ENCODE measurements at places on chromosomes 13 and 19.

GRCh38 chr19:8938576-8938975, 71.6 kb downstream of the MUC16 start:
- DNase-seq: no peak

DNA sequence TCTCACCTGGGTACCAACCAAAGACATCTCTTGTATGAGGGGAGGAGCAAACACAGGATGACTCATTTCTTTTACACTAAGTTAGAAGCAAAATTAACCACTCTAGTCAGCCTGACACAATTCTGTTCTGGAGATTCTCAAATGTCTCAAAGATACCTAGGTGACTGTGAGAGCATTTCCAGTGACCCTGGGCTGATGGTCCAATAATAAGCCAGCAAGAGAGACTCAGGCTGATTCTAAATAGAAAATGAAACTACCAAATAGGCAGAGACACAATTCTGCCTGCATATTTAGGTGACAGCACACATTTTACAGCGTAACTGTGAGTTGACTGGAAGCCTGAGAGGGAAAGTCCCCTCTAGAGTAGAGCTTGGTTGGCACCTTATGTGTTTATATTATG, 16.3 kb downstream of the ZNF91 start:
- no peak for DNase-seq

- no peak for DNase-seq
Measured at GRCh38 chr19:7980168-7980567, 25.3 kb downstream of the ELAVL1 start.

GRCh38 chr19:40571005-40571318, 5.7 kb upstream of the SHKBP1 start:
- DNase-seq: no peak

DNA sequence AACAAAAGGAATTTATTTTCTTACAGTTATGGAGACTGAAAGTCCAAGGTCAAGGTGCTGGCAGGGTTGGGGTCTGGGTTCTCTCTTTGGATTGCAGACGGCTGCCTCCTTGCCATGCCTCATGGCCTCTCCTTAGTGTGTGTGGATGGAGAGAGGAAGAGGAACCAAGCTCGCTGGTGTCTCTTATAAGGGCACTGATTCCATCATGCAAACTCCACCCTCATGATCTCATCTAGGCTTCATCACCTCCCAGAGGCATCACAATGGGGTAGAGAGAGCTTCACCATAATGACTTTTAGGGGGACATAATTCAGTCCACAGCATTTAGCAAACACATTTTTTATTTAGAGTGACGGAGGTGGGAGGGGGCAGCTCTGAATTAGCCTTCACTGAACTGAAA, 104.9 kb upstream of the ABCC4 start:
- DNase-seq: no peak

DNA sequence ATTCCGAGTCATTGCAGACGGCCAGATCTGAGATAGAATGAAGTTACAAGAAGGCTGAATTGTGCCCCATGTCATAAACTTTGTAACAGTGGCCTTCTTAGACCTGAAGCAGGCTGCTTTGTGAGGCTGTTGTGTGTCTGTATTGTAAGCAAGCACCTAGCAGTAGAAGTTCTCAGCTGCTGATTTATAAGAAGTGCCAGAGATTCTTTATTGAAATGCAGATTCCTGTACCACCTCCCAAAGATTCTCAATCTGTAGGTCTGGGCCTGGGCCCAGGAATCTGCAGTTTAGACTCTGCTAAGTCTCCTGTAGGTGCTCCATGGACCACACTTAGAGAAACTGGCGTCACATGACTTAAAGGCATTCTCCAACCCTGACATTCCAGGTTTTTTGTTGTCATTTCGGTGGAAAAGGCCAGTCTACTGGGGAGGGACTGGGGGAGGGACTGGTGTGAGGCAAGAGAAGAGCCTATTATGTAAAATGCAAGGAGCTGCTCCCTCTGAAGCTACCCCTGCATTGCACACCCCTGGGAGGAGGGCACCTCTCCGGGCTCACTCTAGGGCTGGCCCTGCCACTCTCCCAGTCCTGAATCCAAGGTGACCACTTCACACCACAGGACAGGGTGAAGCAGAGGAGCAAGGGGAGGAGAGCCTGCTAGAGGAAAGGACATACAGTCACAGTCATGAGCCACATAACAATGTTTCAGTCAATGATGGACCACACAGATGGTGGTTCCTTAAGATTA, 769 bp upstream of the TMEM272 start:
- no peak for DNase-seq

GRCh38 chr19:7429638-7430282, 59.1 kb downstream of the PEX11G start:
- DNase-seq: no peak

- DNase-seq: no peak
Measured at GRCh38 chr19:19113040-19113626, 25.1 kb downstream of the TMEM161A start.

- no peak for DNase-seq
Measured at GRCh38 chr13:53167561-53167960, 138.9 kb downstream of the OLFM4 start.

GRCh38 chr13:97125810-97126738, 96.1 kb upstream of the MBNL2 start:
- DNase-seq: no peak

DNA sequence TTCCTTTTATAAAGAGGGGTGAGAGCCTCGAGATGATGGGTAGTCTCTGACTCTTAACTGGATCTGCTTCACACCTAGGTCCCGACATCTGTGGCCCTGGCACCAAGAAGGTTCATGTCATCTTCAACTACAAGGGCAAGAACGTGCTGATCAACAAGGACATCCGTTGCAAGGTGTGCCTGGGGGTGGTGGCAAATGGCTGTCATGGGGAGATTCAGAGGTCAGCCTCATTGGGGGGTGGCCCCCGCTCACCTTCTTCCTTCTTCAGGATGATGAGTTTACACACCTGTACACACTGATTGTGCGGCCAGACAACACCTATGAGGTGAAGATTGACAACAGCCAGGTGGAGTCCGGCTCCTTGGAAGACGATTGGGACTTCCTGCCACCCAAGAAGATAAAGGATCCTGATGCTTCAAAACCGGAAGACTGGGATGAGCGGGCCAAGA, 1.6 kb downstream of the CALR start:
- DNase-seq: no peak

DNA sequence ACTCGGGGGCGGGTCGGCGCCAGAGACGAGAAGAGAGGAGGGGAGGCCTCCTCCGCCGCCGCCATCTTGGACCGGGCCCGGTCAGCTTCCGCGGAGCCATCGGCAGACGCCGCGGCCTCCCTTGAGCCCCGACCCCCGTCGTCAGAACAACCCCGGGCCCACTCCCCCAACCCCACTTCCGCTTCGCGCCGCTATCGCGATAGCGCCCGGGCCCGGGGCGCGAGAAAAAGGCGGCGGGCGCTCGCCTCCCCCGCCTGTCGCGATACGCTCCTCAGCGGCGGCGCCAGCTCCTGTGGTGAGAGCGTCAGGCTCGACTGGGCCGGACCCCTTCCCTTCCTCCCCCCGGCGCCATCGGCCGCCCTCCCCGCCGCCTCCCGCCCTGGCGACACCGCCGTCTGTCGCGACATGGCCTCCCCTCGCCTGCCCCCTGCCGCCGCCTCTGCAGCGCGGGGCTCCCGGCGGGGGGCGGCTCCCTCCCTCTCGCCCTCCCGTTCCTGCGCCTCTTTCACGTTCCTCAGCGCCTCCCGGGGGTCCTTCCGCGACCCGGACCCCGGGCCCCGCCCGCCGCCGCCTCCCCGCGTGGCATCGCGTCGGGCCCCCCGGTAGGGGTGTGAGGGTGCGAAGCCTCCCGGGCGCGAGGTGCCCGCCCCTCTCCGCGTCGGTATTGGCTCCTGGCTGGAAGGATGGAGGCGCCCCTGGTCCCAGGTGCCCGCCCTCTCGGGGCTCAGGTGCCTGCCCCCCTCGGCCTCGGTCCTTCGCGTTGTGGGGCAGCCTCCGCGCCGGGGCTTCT, at the start of gene CNOT3:
Gene CNOT3, plus strand, starts transcription at position 64 of the 790 bp plus-strand sequence. CDS start 5,217 bp downstream, outside the sequence.
- no peak for DNase-seq

DNA sequence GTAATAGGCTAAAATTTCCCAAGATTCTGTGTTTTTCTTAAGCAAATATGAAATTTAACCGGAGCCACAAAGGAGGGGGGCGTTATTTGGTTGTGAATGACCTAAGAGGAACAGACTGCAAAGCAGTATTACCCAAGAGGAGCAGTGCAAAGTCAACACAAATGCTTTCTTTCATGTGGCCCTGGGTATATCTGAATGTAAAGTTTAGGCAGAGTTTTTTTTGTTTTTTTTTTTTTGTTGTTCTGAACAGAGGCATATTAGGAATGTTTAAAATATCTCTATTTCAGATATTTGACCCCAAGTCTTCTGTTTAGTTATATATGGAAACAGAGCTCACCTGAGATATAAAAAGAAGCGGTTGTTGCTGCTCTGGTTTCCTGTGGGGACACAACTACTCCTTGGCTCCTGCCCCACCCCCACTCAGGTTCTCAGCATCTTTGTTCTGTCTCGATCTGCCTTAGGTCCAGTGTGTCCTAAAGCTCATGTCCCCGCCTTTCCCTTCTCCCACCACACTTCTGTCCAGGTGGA, 220.7 kb downstream of the RFC3 start:
- no peak for DNase-seq
